COLO829 (cell line): ENCODE measurements at places on chromosomes 7 and 10.

- DNase-seq = no peak
Observed at GRCh38 chr10:86727470-86727869, 28.9 kb upstream of the BMPR1A start.

GRCh38 chr7:105866102-105866801 lies 10.1 kb downstream of the ATXN7L1 start:
- no peak for DNase-seq

- DNase-seq = no peak
Observed at GRCh38 chr7:152523916-152524315, 88.1 kb upstream of the KMT2C start.

- DNase-seq = no peak
Observed at GRCh38 chr10:81831060-81831459, 43.9 kb upstream of the NRG3 start.

DNA sequence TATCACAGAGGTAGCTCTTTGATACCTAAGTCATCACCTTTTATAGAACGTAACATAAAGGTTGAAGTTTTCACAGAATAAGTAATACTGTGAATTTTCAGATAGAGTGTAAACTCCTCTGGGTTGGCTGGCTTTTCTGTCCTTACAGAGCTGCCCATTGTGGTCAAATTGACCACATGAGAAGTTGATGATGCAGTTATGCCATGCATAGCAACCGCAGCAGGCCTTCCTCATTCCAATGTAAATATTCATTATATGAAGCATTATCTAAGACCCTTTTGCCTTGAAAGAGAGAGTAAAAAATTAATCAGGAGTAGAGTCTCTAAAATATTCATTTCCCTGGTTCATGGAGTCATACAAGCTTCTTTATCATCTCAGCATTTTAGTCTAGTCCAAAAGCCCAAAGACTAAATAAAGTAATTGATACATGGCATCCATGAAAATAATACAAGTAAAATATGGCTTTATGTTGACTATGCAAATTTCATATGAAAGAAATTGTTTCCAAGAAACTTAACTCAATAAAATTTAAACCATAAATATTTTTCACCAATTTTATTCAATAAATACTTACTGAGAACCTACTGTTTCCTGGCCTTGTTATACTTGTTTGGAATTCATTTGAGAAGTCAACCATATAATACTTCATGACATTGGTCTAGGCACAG lies 516.4 kb downstream of the PCDH15 start:
- no peak for DNase-seq

- DNase-seq = no peak
Observed at GRCh38 chr10:17547060-17547459, 70.1 kb downstream of the HACD1 start.

- DNase-seq = no peak
Observed at GRCh38 chr7:142501434-142501833, 243.6 kb upstream of the PRSS58 start.

GRCh38 chr7:28481091-28481926 lies 69.0 kb downstream of the CREB5 start:
- DNase-seq = no peak
